Bronchial epithelial cell (primary cell): ENCODE measurements at places on chromosomes 4 and X. TPM values are rescaled to one million over a fixed set of nuclear protein-coding genes. Genes with fewer than 3 reads are reported as not detected.

CXCL10 gene
- 0.13 TPM in 1 of 2 replicates, not detected in the other for total RNA-seq

- no peak for DNase-seq
These were observed 27.0 kb downstream of the MGARP start for GRCh38 chr4:139253046-139253445.

- no peak for DNase-seq
These were observed 383.4 kb downstream of the ANKRD50 start for GRCh38 chr4:124329134-124329533.

SLC25A43 gene
- 13.4 and 31.0 TPM in 2 replicates for total RNA-seq

DNA sequence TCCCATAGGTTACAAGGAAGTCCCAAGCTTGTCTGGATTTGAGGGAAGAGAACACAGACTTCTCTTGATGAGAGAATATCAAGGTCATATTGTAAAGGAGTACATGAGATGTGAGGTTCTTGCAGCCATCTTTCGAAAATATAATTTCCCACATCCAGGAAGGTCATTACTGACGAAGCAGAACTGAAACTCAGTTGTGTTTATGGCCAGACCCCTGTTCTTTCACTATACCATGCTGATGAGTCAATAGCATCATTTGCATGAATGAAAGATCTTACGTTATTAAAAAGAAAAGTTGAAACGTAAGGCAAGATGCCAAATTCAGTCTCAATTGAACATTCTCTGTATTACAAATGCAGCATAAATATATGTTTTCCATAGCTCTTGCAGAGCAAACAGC, 14.2 kb upstream of the CCDC149 start:
- no peak for DNase-seq

UGT2B10 gene
- not detected in 2 replicates for total RNA-seq

CITED1 gene
- total RNA-seq, result 0.26 TPM in 1 of 2 replicates, not detected in the other

GRCh38 chrX:56120242-56120641, 111.9 kb upstream of the KLF8 start:
- DNase-seq, result no peak

DNA sequence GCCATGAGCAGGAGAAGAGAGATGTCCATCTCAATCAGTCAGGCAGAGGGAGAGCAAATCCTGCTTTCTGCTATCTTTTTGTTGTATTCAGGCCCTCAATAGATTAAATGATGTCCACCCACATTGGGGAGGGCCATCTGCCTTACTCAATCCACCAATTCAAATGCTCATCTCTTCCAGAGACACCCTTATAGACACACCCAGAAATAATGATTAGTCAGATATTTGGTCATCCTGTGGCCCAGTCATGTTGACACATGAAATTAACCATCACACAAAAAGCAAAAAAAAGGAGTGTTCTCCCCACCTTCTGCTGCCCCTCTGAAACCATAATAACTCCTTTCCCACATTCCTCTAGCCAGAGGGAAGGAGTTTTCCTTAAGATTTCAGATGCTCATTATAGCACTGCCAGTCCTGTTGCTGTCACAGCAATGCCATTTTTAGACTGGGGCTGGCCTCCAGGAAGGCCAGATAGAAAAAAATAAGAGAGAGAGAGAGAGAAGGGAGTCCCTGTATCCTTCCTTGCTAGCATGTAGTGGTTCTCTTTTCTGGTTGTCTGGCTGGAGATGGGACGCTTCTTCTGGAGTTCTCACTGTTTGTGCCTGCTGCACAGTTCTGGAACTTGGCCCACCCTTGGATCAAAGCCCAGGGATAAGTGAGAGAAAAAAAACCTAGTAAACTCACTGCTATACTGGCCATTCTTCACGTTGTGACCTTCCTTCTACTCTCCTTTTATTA, 177.7 kb downstream of the RBM46 start:
- peak; percentile 60 for DNase-seq

GRCh38 chrX:113651306-113651705, 810.7 kb upstream of the AMOT start:
- no peak for DNase-seq

DNA sequence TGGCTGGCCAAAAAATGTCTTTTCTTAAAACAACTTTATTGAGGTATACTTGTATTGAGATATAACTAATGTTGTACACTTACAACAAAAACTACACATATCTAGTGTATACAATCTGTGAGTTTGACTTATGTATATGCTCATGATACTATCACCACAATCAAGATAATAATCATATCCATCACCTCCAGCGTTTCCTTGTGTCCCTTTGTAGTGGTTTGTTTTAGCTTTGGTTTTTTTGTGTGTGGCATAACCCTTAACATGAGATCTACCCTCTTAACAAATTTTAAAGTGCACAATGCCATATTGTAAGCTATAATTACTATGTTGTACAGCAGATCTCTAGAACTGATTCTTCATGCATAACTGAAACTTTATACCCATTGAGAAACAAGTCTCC, 13.4 kb upstream of the PCSK1N start:
- no peak for DNase-seq

GRCh38 chr4:88054901-88055300, 47.5 kb downstream of the PKD2 start:
- peak; percentile 57 for DNase-seq

DNA sequence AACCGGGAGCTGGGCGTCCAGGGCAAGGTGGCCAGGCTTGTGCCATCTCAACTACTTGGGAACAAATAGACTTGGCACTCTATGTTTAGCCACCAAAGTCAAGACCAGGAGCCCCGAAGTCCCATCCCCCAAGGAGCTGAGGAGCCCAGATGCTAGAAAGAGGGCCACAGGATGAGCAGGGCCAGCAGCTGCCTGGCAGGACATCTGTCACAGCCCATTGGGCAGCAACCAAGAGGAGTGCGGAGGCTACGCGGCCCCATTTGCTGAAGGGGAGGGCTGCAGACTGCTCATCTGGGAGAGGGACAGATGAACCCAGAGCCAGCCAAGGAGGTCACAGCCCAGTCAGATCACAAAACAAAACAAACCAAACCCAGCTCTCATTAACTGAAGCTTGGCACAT, 22.9 kb upstream of the SOWAHD start:
- DNase-seq, result no peak

- no peak for DNase-seq
These were observed 114.8 kb upstream of the ATP6AP2 start for GRCh38 chrX:40465735-40466551.

DNA sequence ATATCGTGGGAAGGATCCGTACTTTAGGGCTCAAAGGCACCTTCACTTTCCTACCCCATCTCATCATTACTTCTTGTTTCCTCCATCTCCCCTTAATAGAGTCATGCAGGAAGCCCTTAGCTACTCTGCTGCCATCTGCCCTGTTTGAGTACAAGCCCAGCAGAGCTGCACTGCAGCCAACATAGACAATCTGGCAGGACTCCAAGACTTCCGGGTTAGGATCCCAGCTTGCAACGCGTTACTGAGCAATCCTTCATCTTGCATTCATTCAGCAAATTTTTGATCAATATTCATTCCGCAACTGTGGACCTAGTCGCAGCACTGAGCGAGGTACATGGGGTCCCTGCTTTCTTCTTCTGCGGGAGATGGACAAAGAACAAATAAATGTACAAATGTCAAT, 344.9 kb downstream of the BCOR start:
- DNase-seq, result peak; percentile 27

GRCh38 chr4:81428002-81428401, 43.7 kb downstream of the RASGEF1B start:
- no peak for DNase-seq

NR3C2 gene
- total RNA-seq, result 0.77 and 0.79 TPM in 2 replicates

- DNase-seq, result no peak
These were observed 695 bp downstream of the MTM1 start for GRCh38 chrX:150569155-150569477.

DNA sequence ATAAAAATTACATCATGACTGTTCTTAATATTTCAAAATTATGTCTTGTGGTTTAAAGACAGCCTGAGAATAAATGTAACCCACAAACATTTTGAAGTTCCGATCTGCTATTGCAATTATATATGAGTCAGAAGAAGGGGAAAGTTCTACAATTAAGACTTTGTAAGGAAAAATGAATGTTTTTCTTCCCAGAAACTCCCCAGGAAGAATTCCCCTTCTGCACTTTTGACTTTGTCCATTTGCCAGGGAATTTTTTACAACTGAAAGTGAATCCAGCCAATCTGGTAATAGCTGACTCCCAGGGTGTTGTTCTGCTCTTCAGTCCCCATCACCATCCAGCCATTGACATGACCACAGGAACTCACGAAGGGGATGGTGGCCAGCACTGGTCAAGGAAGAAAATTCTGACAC, 61.6 kb upstream of the NOCT start:
- DNase-seq, result peak; percentile 75

- peak; percentile 28 for DNase-seq
These were observed 30.5 kb upstream of the LIMCH1 start for GRCh38 chr4:41507291-41507947.

- peak; percentile 58 for DNase-seq
These were observed at the start of gene KLF8 for GRCh38 chrX:56232221-56233082. KLF8 (plus strand) TSS chrX:56232356; CDS start chrX:56233335, 979 bp downstream.

GRCh38 chrX:123077631-123078030, 106.4 kb upstream of the GRIA3 start:
- no peak for DNase-seq

GAGE12D gene
- not detected in 2 replicates for total RNA-seq

DCTD gene
- total RNA-seq, result 102 and 105 TPM in 2 replicates

DNA sequence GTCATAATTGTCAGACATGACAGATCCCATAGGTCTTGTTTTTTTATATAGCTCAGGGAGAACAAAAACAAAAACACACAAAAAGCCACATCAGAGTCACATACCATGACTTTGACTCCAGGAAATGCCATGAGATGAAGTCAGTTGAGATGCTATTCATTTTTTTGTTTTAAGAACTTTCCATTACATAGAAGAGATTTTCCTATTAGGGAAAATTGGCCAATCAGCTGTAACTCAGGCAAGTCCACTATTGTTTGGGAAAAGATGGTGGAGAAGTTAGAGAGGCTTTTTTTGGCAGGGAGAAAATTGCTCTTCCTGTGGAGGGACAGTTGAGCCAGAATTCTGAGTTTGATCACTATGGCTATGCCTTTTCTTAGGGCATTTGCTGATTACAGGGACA, 72.6 kb downstream of the SMARCA5 start:
- peak; percentile 0 for DNase-seq

GRCh38 chrX:43718956-43719355, 62.9 kb downstream of the MAOA start:
- DNase-seq, result peak; percentile 57

SPATA18 gene
- total RNA-seq, result 11.8 and 16.1 TPM in 2 replicates

MGAT4D gene
- not detected in 2 replicates for total RNA-seq

PABPC4L gene
- total RNA-seq, result under 0.01 TPM in 2 replicates
